ENCODE measurements at places on chromosomes 2 and 18.
A peak's percentile ranks its signal among the peaks of the same experiment; 100 is the strongest.

DNA sequence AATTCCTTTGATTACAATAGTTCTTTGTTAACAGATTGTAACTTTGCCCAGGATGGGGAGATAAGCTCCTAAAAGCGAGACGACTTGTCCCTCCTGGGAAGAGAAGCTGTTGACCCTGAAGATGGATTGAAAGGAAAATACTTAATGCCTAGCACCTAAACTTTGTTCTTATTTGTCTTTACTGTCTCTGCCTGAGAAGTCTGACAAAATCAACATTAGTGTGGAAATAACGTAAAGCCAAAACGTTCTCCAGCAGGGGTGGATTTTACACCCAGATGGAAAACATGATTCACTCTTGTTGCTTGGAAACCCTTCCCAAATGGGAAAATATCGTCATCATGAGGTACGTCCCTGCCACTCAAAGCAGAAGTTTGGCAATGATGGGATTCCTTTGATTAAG lies 450.1 kb downstream of the SLC4A3 start:
- no peak for DNase-seq

GRCh38 chr18:13558124-13558523 lies 168.2 kb downstream of the FAM210A start:
- no peak for DNase-seq

DNA sequence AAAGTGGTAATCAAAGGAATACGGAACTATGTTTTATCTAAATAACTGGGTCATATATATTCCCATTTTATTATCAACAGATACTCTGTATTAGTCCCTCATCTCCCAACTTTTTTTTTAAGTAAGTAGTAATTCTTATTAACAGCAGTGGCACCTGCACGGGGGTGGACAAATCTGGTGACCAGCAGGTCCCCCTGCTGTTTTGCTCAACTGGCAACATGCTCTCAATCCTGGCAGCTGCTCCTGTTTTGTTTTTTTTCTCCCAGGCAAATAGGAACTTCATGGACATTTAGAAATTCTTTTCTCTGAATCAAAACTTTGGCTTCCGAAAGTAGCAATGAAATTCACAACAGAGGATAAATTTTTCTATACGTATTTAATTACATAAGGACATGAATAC lies 193.5 kb downstream of the SS18 start:
- no peak for DNase-seq

- no peak for DNase-seq
These were observed 39.1 kb upstream of the ALPP start for GRCh38 chr2:232339121-232340081.

DNA sequence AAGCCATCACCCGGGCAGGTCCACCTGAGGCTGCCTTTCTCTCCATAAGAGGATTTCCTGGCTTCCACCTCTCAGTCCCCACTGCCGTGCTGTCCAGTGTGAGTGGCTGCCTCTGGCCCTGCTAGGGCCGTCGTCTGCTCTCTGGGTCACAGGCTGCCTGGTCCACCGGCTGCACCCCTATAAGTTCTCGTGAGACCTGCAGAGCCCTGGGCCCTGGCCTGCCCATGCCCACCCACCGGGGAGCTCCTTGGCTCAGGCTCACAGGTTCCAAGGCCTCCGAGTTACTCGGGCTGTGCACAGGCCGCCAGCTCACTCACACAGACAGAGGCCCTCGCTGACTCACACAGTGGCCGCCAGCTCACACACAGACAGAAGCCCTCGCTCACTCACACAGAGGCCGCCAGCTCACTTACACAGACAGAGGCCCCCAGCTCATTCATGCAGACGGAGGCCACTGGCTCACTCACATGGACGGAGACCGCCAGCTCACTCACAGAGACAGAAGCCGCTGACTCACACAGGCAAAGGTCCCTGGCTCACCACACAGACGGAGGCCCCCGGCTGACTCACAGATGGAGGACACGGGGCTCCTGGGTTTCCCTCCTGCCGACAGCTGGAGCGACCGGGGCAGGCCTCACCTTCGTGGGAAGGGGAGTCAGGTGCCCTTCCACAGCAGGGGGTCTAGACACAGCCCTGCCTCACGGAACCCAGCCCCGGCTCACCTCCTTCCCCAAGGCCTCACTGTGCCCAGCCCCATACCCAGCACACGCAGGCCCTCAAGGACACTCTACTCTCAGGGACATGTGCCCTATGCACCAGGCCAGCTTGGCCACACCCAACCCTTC lies 334.1 kb upstream of the MYT1L start:
- peak; percentile 77 for DNase-seq

DNA sequence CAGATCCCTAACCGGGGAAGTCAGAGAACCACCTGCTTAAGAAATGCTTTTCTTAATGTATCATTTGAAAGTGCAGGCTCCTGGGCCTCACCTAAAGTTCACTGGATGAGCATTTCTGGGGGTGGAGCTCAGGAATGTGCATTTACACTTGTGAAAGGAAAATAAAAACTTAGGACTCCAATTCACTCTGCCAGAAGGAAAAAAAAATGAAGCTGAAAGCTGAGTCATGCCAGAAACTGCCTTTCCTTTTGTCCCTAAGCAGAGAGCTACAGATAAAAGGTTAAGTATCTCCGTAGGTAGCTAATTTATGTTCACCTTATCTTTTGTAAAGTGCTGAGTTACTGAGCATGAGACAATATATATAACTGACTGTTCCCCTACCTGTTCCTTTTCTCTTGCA lies 229.5 kb upstream of the MEX3C start:
- DNase-seq: no peak
